Hypothalamus (tissue), 51 donors: ENCODE measurements at places on chromosomes 12 and 14.

DNA sequence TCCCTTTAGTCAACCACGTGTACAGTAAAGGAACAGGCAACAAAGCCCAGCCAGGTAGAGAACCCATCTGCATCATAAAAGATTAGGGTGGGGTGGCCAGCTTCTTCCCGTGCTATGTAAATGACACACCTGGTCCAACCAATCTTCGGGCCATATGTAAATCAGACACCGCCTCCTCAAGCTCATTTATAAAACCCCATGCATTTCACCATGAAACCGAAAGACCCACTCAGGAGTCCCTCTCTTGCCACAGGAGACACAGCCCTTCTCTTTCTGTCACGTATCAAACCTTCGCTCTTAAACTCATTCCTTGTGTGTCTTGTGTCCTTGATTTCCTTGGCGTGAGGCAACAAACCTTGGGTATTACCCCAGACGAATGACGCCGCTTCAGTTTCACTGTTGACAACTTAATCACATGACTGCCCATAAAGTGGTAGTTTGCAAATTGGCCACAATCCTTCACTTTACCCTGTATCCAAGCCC, 59.8 kb upstream of the TBPL2 start:
- DNase-seq: no peak

DNA sequence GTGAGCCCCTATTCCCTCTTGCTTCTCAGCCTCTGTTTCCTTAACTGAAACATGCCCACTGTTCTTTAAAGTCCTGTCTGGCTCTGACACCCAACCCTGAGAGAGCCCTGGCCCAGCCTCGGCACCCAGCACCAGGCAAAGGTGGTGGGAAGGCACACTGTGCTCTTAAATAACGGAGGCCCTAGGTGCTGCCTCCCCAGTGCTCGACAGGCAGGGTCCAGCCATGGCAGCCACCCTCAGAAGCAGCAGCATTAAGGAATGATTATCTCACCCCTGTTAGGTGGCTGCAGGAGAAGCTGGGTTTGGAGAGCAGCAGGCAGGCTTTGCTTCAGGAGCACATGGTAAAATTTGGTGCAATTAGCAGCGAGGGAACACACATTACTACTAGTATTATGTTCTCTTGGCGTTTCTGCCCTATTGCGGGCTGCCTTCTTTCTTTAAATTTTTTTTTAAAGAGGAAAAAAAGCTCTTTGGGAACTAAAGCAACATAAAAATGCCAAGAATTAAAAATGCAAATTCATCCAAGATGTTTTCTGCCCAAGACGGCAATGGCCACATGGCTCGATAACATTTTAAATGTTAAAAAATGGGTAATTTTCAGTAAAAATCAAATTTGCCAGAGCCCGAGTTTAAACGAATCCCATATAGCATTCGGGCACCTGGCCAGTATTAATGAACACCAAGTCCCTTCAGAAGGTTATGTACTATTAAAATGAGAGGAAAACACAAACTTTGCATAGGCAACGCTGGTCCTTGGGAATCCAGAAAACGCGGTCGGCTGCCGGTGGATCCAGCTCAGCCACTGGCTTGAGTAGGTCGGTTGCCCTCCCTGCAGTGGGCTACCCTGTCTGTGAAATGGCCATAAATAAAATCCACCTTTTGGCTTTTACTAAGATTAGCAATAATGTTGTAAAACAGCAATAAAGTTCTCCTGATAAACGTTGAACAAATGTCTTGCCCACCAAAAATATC, 152.2 kb downstream of the BCL11B start:
- no peak for DNase-seq

DNA sequence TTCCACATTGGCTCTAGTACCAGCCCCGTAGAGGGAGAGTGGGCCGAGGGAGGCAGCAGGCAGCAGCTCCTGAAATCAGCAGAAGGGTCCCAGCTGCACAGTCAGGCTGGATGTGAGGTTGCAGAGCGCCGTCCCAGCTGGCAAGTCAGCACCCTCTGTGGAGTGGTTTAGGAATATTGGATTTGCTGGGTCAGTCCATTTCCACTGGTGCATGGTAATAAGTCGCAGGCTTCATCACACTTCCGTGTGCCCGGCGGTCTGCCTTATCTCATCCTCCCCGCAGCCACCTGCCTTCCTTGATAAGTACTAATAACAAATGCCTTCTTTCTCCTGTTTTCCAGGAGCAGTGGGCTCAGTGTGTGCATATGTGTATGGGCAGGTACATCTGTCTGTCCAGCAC, 112.9 kb downstream of the TSPAN9 start:
- DNase-seq: no peak

DNA sequence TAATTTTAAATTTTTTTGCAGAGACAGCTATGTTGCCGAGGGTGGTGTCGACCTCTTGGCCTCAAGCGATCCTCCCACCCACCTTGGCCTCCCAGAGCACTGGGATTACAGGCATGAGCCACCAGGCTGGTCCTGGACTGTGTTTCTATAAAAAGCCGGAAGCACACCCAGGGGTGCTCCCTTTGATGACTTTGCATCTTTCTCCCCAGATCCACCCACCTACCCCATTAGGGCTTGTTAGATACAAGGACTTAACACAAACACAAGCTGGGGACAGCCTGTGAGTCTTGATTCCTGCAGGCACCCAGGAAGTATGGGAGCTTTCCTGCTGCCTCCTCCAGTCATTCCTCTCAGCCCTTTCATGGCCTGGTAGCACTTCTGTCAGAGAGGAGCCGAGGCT, 67.0 kb downstream of the MAP1LC3B2 start:
- no peak for DNase-seq

GRCh38 chr14:99672506-99673304, 11.4 kb upstream of the CYP46A1 start:
- no peak for DNase-seq

DNA sequence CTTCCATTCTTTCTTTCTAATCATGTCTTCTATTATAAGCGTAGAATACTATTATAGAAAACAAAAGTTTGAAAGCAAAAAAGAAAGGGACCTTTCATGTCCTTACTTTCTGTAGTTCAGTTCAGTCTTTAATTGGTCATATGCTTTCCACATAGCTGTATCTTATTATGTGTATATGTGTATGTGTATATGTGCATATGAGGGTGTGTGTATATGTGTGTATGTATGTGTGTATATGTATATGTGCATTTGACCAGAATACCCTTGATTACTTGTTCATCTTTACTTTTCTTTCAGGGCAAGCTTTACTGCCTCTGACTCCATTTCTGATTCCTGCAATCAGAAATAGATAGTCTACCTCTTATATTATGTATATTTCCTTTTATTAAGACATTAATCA, 88.6 kb downstream of the FBXO33 start:
- DNase-seq: no peak

DNA sequence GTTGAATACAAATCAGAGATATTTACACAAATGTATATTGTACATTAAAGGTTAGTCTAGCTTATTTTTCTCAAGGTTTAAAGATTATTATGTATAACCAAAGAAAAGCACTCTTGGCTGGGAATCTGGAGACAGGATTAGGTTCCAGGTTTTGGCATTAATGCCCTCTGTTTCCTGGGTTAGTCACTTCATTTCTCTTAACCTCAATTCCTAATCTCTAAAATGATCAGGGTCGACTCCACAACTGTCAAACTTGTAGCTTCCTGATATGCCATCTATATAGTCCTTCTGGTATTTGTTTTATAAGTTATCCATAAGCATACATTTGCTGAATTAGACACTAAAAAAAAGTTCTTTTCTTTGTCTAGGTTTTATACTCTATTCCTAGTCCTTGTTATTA, 2.6 kb downstream of the ITPR2 start:
- DNase-seq: no peak

DNA sequence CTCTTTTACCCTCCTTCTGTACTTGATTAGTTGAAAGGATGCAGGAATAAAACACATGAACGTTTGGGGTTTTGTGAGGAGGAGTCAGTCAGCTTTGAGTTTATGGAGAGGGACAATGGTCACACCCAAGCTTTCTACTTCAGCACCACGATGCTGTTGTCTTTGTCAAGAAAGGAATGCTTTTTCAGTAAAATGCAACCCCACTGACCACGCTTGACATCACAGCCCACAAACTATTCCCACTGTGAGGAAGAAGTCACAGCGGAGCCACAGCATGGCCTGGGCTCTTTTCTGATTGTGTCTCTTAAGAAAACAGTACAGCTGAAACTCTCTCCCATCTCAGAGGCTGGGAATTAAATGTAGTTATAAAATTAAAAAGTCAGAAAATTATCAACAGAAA, 135.2 kb downstream of the APAF1 start:
- no peak for DNase-seq

DNA sequence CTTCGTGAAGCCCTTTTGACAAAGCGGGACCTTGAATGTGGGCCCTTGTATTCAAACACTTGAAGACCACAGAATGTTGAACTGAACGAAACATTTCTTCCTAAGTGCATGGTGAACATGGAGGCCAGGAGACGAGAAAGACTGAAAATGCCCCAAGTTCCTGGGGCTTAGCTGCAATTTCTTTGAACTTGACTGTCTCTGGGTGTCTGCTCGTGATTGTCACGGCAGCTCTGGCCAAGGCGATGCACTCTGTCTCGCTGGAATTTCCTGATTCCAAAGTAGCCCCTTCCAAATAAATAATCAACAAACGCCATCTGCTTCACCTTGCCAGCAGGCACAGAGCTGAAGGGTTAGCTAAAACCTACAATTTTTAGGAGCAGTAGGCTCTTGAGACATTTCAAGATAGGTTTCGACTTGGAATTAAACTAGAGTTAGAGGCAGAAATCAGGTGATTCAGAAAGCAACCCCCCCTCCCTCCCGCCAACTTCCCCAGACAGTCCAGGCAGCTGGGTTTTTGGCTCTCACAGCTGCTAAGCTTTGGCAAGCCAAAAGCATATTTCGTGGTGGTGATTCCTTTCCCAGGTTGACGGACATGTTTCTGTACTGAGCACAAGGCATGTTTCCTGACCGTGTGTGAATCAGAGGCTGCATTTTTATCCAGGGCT, 13.5 kb upstream of the IRF2BPL start:
- DNase-seq: no peak

- DNase-seq: no peak
These were observed 758.3 kb downstream of the C12orf50 start for GRCh38 chr12:87270919-87271318.

DNA sequence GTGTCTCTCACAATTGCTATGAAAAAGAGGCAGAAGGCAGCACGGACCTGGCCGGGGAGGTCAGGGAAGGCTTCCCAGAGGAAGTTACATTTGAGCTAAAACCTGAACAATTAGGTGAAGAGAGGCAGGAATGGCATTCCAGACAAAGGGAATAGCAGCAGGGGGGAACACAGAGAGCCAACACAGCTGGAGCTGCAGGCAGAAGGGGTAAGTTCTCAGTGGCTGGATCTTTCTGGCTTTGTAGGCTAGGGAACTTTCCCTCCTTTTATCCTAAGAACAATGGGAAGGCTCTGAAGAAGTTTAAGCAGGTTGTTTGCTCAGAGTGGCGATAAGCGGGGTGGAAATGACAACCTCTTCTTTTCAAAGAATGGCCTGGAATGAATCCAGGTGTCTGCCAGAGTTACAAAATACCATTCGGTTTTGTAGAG, 100.0 kb downstream of the PRIMA1 start:
- no peak for DNase-seq

DNA sequence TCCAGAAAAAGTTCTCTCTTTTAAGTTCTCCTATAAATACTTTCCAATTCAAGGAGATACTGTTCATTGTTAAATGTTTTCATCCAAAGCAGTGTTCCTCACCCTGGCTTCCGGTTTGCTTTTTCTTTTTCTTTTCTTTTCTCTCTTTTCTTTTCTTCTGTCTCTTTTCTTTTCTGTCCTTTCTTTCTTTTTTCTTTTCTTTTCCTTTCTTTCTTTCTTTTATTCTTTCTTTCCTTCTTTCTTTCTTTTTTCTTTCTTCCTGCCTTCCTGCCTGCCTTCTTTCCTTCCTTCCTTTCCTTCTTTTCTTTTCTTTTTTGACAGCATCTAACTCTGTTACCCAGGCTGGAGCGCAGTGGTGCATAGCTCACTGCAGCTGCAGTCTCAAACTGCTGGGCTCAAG, 75.8 kb downstream of the PPM1A start:
- DNase-seq: no peak
